ENCODE measurements at places on chromosomes 2 and 18.

GRCh38 chr2:15561574-15562344 is 625 bp upstream of the NBAS start:
- peak; percentile 54 for DNase-seq

- DNase-seq = peak; percentile 1
Observed at GRCh38 chr18:60421356-60422118, 49.0 kb upstream of the MC4R start.

DNA sequence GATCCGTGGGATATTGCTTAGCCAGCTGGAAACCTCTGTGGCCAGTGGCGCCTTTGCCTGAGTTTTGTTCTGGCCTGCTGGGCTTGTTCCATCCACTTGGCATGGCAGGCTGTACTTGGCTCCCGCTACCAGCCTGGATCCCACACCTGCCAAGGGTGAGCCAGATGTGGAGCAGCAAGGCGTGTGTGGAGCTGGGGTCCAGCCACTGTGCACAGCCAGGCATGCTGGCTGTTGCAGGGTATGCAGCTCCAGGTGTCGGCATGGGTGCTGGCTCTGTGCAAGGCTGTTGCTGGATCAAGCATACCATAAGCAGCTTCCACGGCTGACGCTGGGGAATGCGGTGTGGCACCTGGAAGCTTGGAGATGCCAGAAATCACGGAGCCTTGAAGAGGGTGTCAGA is 34.5 kb downstream of the PTPN4 start:
- no peak for DNase-seq

- no peak for DNase-seq
Observed at GRCh38 chr18:57425096-57425495, 10.1 kb upstream of the ONECUT2 start.

DNA sequence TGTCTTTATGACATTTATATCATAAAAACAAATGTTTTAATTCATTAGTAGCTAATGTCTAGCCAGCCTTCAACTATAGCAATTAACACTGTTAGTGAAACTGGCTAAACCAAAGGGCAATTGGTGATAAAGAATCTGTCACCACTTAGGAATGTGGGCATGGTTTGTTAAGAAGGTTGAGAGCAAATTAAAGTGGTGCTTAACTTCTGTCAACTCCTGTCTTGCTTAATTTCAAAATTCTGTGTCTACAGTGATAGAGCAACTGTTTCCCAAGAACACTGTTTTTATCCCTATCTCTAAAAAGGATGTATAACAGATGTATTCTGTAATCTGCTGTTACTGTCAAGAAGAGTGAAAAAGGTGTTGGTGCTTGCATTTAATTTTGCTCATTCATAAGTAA is 36.5 kb downstream of the CFAP36 start:
- DNase-seq = peak; percentile 41

GRCh38 chr2:240624011-240624949 is 1.0 kb upstream of the GPR35 start:
- no peak for DNase-seq

DNA sequence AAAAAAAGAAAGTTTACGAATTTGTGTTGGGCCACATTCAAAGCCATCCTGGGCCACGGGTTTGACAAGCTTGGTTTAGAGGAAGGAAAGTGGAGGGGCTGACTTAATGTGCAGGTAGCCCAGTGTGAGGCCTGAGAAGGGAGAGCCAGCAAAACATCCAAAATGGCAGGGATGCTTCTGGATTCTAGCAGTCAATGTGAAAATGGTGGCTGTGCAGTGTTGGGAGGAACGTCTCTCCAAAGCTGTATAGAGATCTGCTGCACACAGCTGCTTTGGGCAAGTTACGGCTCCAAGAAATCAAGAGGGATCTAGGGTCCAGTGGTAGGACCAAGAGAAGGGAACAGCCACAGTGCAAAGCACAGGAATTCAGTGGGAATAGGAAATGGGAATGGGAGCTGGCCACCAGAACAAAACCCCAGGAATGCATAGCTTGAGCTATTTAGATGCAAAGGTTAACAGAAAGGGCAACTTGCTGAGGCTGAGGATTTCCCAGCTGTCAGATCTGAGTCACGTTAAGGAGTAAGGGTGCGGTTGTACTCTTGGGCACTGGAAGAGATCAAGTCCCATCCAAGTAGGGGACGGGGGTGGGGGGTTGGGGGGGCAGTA is 70.6 kb downstream of the B3GNT2 start:
- DNase-seq = peak; percentile 81

GRCh38 chr2:238525990-238526389 is 99.3 kb downstream of the ASB1 start:
- no peak for DNase-seq

DNA sequence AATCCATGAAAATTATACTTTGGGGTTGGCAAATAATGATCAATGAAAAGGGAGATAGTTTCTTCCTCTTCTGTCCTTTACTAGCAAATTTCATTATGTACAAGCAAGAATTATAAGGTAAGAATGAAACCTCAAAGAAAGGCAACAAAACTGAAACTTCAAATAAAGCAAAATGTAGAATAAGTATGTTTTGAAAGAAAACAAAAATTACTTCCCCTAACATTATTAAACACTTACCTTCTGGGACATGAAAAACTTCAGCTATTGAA is 29.4 kb downstream of the THADA start:
- no peak for DNase-seq

DNA sequence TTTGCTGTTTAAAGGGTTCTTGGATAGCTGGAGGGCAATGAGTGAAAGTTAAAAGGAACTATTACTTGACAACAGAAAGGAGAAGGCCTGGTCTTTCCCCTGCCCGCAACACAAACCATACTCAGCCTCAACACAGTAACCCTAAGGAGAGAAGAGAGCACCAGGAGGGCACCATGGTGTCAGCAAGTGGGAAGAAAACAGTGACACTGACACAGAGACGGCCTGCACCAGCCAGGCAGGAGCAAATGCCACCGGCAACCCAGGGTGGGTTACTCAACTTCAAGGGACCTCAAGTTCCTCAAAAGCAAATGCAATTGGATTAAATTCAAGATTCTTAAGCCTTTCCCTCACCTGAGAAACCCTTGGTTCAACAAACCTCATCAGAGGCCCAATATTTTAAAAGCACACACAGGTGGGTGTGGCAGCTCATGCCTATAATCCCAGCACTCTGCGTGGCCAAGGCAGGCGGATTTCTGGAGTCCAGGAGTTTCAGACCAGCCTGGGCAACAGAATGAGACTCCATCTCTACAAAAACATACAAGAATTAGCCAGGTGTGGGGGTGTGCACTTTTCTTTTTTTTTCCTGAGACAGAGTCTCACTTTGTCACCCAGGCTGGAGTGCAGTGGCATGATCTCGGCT is 52.3 kb downstream of the TFCP2L1 start:
- no peak for DNase-seq

- DNase-seq = peak; percentile 93
Observed at GRCh38 chr2:160390544-160391455, 102.8 kb downstream of the RBMS1 start.

GRCh38 chr2:160628811-160629210 is 135.2 kb upstream of the RBMS1 start:
- no peak for DNase-seq

GRCh38 chr2:22719396-22719795 is 665.6 kb upstream of the KLHL29 start:
- no peak for DNase-seq

DNA sequence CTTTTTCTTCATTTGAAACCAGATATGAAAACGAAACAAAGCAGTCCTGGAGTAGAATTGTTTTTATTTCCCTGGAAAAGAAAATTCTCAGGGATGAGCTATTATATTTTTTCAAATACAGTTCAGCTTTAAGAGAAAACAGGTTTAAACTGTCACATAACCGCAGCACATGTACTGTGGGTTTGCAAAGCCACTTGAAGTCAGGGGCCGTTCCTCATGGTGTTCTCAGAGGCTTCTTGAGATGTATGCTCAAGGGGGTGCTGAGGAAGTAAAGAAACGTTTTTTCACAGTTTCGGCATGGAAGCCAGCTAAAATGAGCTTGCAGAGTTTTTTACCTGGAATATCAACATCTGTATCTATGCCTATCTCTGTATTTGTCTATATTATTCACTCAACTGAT is 225.3 kb downstream of the MC4R start:
- no peak for DNase-seq

- DNase-seq = no peak
Observed at GRCh38 chr2:188076149-188077056, 215.3 kb upstream of the GULP1 start.

DNA sequence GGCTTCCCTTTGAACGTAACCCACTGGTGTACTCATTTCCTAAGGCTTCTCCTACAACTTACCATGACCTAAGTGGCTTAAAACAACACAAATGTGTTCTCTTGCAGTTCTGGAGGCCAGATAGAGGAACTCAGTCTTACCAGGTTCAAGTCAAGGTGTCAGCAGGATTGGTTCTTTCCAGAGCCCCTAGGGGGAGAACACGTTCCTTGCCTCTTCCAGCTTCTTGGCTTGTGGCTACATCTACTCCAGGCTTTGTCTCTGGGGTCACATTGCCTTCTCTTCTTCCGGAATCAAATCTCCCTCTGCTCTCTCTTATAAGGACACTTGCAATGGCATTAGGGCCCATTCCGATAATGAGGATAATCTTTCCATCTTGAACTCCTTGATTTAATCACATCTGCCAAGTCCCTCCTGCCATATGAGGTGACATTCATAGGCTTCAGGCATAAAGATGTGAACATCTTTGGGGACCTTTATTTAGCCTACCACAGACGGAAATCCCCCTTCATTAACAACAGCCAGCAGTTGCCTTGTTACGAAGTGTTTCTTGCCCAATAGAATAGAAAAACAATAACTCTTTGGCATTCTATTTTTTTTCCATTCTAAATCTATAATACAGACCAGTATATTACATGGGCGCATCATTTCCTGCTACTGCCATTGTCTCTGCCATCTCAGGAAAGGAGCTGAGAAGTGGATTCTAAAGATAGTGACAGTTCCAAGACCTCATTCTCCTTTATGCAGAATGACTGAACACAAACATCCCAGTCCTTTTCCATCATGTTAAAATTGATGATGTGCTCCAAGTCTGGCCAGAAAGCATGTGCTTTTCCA is 362.0 kb downstream of the ZNF521 start:
- DNase-seq = no peak

- DNase-seq = peak; percentile 25
Observed at GRCh38 chr2:47274054-47274782, 119.1 kb upstream of the STPG4 start.

GRCh38 chr18:1483385-1483784 is 578.7 kb downstream of the ADCYAP1 start:
- peak; percentile 14 for DNase-seq

GRCh38 chr2:6826081-6826913 is 39.4 kb downstream of the CMPK2 start:
- peak; percentile 85 for DNase-seq

DNA sequence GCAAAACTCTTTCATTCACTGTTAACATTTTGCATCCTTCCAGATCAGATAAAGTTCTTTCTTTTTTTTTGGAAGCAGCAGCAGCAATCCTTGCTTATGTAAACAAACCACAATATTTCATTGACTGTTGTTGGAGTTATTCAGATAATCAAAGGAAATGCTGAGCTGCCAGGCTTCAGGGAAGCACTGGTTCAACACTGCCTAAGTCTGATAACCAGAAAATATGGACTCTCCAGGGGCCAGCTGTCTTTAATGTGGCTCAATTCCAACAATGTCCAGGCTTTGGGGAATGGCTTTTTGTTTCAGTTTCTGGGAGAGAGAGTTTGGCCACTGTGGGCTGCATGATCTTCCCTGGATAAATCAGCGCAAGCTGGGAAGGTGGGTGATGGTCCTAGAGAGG is 354.3 kb downstream of the AKAIN1 start:
- DNase-seq = no peak

DNA sequence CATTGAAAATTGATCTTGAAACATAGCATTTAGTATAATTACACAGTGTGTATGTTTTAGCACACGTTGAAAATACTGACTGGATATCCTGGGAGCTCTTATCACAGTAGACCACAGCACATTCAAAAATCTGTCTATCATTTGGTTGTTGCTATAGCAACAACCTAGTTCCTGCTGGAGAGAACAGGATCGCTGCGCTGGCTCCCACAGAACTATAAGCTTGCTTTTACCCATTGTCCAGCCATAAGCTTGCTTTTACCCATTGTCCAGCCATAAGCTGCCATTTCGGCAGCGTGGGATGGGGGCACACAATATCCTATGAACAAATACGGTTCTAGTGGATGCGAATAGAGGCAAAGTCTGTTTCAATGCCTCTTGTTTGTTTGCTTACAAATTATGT is 70.4 kb upstream of the ST6GAL2 start:
- DNase-seq = no peak

DNA sequence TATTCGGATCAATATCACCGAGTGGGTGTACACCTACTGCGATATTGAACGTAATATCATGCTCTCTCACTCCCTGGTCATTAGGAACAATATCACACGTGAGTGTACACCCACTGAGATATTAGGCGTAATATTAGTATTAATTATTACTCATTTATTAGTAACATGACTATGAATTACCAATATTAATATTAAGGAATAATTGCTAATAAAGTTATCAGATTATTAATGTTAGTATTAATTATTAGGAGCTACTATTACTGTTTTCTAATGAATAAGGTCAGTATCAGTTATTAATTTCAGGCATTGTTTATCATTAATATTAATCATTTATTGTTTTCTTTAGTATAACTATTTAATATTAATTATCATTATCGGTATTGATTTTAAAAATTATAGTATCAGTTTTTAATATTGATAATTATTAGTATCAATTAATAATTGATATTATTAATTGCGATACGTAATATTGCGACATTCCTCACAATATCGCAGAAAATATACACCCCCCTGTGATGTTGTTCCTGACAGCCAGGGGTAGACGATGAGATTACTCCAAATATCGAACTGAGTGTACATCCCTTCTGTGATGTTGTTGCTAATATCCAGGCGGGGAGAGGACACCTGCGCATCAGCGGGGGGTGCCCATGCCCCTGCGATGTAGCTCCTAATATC is 84.2 kb downstream of the DAPL1 start:
- no peak for DNase-seq

DNA sequence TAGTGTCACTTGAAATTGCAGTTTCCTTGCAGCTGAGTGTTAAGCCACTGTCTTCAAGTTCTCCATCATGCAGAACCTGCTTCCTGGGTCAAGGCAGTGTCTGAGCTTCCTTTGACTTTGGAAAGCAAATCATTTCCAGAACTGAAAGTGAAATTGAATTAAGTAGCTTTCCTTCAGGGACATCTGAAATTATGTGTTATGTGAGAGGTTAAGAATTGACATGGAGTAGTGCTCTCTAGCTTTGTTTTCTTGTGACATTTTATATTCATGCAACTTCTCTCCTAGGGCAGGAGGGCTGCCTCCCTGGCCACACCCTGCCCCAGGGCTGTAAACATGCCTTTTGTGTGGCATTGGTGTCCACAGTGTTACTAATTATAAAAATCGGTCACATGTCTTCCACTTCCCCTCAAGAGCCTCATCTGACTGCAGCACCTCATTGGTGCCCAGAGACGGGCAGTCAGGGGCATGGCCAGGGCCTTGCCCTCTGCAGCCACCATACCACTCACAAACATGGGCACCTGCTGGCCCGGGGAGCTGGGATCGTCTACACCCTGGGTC is 14.4 kb downstream of the RAB12 start:
- peak; percentile 28 for DNase-seq
